ENCODE measurements at places on chromosomes 5 and 9.

- no peak for DNase-seq
These were observed 49.4 kb upstream of the KCNMB1 start for GRCh38 chr5:170438581-170438980.

- no peak for DNase-seq
These were observed 258.7 kb downstream of the KCTD16 start for GRCh38 chr5:144429405-144429804.

GRCh38 chr9:115686069-115686468, 467.5 kb upstream of the PAPPA start:
- no peak for DNase-seq

DNA sequence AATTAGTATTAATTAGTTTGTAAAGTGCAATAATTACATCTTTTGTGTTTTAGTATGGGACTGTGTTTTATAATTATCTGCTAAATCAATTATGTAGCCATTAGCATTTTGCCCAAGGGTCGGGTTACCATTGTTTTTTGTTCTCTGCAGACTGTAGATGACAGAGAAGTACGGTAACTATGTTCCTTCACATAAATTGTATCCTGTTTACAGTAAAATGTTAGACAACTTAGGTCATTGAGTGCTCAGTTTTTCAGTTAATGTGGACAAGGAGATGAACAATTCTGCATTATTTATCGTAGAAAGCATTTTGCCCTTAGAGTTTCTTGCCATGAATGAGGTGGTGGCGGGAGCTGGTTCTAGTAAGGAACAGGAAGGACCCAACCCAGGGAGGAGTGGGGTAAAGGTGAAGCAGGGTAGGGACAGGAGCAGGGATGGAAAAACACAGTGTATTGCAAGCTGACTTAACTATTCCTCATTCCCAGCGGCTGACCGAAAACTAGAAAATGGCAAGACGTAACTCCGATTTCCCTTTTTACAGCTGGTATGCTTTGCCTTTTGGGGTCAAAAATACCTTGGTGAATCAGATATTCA, 243.7 kb upstream of the SLC24A2 start:
- no peak for DNase-seq

- DNase-seq: no peak
These were observed 212.6 kb downstream of the ARHGAP26 start for GRCh38 chr5:142982821-142983200.

DNA sequence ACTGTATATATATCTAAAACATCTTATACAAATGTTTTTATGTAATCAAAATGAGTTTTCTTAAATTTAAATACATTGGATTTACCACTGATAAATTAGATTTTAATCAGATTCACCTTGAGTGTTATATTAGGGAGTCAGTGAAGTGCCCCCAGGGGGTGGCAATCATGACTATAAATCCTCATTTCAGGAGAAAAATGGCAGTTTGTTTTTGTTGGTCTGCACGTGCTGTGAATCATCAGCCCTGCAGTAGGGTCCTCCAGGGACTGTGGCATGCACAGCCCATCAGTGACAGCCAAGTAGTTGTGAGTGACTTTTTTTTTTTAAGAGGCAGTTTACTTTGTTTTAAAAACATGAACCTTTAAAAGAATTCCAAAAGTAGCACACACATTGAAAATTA, 65.2 kb downstream of the ZSWIM6 start:
- no peak for DNase-seq

GRCh38 chr5:161889971-161890370, 42.1 kb downstream of the GABRA1 start:
- DNase-seq: no peak
